ENCODE measurements at places on chromosomes 16 and 17.

DNA sequence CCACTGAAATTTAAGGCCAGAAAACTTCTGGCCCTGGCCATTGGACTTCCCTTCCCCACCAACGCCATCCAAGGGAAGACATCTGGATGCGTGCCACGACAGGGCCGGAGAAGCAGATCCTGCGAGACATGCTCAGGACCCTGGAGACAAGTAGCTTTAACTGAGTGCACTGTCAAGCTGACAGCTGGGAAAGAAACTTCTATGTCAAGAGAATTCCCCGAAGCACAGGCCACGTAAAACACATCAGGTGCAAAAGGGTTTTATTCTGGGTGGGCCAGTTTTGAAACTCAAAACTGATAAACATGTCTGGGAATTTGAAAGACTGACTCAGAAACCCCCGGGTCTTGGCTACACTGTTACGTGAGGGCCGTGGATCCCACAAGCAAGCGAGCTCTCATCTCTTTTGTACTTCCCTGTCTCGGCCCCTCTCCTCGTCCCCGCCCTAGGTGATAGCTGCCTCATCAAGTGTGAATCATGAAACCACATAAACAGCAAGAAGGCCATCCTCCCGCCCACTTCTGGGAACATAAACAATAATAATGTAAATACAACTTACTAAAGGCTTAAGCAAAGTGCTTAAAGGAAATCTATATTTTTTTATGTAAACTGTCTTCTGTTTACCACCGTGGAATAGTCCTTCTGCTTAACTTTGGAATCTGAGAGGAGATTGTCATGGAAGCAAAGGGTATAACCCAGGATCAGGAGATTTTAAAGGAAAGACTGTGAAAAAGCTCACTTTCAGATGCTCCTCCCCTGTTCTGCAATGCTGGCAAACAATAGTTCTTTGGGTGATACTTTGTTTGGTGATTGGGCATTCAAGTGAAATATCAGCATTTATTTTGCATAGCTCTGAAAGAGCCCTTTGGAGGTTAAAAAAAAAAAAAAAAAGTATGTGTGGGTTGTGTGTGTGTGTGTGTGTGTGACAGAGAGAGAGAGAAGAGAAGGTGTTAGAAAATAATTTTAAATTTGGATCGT is 406.0 kb upstream of the MAF start:
- DNase-seq: no peak

DNA sequence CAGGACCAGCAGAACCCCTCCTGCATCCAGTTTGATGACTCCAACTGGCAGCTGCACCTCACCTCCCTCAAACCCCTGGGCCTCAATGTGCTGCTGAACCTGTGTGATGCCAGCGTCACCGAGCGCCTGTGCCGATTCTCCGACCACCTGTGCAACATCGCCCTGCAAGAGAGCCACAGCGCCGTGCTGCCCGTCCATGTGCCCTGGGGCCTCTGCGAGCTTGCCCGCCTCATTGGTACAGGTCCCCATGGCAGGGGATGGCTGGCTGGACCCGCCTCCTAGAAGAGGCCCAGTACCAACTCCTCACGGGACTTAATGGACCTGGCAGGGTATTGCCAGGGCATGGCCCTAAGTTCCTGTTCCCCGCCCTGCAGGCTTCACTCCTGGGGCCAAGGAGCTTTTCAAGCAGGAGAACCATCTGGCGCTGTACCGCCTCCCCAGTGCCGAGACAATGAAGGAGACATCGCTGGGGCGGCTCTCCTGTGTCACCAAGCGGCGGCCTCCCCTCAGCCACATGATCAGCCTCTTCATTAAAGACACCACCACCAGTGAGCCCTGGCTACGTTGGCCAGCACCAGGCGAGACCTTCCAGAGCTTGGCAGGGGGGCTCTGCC is 22.7 kb downstream of the CASKIN2 start:
- DNase-seq: no peak

GRCh38 chr16:21211486-21211885 is at the start of gene ZP2:
ZP2 (minus strand) TSS chr16:21211574; CDS start chr16:21211547, 27 bp downstream.
- DNase-seq: no peak

GRCh38 chr16:69410219-69410990 is 14.0 kb upstream of the CYB5B start:
- no peak for DNase-seq

DNA sequence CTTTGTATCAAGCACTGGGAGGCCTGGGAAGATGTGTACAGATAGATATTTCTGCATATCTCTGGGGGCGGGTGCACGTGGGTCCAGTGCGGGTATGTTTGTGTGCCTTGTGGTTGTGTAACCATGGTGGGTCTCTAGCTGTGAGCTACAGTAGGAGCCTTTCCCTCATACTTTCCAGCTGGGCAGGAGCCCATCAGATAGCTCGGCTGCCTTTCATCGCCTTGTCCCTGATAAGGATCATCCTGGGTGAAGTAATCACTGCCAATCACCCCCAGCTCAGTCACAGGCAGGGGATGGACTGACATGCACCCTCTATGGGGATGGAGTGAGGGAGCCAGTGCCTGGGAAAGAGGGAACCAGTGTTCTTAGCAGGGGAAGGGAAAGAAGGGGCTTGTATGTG is 3.2 kb upstream of the SCRN2 start:
- DNase-seq: no peak

Data from stimulated activated CD4-positive, alpha-beta T cell treated with anti-CD3 and anti-CD28 coated beads, Interleukin-15, amount 100 ng/mL, for 1 hour (primary cell).